Kidney epithelial cell (primary cell): ENCODE measurements at places on chromosomes 11 and 22. TPM values are rescaled to one million over a fixed set of nuclear protein-coding genes. Genes with fewer than 3 reads are reported as not detected.

The GTSE1 gene
- total RNA-seq = 3.8 and 4.5 TPM in 2 replicates

The F2 gene
- total RNA-seq = not detected in 2 replicates

The CBLIF gene
- not detected in 2 replicates for total RNA-seq

The FJX1 gene
- 36.1 and 37.2 TPM in 2 replicates for total RNA-seq

The CTSC gene
- 84.8 and 109 TPM in 2 replicates for total RNA-seq

The TRIM51 gene
- total RNA-seq = not detected in 2 replicates

The NXPE2 gene
- not detected in 2 replicates for total RNA-seq

The TRPM5 gene
- not detected in 2 replicates for total RNA-seq

The UBQLN3 gene
- not detected in 2 replicates for total RNA-seq

The ACR gene
- not detected in 2 replicates for total RNA-seq

The DAGLA gene
- total RNA-seq = 4.6 and 4.7 TPM in 2 replicates

The SNX32 gene
- total RNA-seq = 1.4 and 1.9 TPM in 2 replicates

The PIWIL4 gene
- total RNA-seq = 1.8 and 3.7 TPM in 2 replicates

DNA sequence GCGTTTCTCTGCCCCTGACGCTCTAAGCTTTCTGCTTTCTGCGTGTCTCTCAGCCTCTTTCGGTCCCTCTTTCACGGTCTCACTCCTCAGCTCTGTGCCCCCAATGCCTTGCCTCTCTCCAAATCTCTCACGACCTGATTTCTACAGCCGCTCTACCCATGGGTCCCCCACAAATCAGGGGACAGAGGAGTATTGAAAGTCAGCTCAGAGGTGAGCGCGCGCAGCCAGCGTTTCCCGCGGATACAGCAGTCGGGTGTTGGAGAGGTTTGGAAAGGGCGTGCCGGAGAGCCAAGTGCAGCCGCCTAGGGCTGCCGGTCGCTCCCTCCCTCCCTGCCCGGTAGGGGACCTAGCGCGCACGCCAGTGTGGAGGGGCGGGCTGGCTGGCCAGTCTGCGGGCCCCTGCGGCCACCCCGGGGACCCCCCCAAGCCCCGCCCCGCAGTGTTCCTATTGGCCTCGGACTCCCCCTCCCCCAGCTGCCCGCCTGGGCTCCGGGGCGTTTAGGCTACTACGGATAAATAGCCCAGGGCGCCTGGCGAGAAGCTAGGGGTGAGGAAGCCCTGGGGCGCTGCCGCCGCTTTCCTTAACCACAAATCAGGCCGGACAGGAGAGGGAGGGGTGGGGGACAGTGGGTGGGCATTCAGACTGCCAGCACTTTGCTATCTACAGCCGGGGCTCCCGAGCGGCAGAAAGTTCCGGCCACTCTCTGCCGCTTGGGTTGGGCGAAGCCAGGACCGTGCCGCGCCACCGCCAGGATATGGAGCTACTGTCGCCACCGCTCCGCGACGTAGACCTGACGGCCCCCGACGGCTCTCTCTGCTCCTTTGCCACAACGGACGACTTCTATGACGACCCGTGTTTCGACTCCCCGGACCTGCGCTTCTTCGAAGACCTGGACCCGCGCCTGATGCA, at the start of gene MYOD1:
Gene MYOD1 (plus strand): TSS at position 544 of the 910 bp plus-strand sequence. CDS start 212 bp downstream, at position 756.
- DNase-seq = no peak

DNA sequence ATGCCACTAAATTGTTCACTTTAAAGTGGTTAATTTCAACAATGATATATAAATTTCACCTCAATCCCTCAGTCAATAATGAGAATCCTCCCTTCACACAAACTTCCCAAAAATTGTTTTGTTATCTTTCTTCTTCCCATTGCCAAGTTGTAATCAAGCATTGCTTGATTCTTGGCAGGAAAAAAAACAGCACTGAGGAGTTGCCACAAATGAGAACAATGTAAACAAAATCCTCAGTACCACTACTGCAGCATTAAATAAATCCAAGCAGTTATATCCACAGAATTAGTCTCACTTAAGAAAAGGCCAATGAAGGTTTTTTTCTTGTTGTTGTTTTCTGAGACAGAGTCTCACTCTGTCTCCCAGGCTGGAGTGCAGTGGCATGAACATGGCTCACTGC, 38.2 kb downstream of the FAM168A start:
- DNase-seq = no peak

DNA sequence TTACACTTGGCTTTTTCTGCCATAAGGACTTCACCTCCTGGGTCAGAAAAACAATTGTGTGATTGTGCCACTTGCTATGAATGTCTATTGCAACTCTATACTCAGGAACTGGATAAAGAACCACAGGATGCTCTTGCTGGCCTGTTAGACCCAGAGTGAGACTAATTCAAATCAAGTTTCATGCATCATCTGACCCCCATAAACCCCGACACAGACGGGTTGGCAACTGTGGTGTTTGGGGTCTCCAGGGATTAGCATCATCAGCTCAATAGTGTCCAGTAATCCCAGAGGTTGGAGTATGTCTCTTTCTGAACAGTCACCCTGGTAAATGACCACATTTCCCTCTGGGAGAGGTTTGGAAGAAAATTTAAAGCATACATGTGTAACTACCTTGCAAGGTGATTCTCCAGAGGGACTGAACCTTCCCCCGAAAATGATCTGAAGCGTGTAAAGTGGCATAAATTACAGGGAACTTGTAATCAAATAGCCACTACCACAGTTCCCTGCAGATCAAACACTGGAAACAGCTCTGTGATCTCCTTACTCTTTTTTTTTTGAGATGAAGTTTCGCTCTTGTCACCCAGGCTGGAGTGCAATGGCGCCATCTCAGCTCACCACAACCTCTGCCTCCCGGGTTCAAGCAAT, 1097.6 kb downstream of the TBC1D22A start:
- no peak for DNase-seq

- DNase-seq = no peak
Measured at GRCh38 chr11:2694995-2695939, 4.5 kb downstream of the KCNQ1OT1 start.

DNA sequence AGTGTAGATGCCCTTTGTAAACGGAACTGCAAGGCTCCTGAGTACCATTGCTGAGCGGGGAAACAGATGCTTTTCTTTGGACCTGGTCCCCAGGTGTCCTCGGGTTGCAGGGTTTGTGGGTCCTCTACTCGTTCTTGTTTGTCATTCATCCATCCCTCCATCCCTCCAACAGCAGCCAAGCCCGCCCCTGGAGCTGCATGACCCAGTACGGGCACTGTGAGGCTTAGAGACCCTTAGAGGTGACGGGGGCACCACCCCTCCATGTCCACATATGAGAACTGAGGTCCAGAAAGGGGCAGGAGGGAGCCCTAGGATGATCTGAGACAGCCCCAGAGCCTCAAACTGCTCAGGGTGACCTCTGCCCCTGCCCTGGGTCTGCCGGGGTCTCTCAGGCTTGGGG, 45.4 kb downstream of the WNT11 start:
- no peak for DNase-seq

DNA sequence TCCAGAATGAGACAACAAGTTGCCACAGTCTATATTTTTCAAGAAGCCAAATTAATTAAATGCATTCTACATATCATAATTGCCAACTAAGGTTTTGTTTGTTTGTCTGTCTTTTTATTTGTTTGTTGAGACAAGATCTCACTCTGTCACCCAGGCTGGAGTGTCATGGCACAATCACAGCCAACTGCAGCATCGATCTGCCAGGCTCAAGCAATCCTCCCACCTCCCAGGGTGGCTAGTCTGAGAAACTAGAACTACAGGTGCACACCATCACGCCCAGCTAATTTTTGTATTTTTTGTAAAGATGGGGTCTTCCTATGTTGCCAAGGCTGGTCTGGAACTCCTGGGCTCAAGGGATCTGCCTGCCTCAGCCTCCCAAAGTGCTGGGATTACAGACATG, 140.0 kb downstream of the LRRC4C start:
- no peak for DNase-seq

- DNase-seq = no peak
Measured at GRCh38 chr11:57498540-57498939, 17.0 kb downstream of the SLC43A1 start.

- DNase-seq = no peak
Measured at GRCh38 chr11:76280151-76280881, 74.0 kb upstream of the WNT11 start.

GRCh38 chr11:64025205-64025604, 10.5 kb upstream of the FLRT1 start:
- DNase-seq = no peak

GRCh38 chr11:1864231-1864630, 11.3 kb downstream of the LSP1 start:
- DNase-seq = no peak

GRCh38 chr22:41830174-41830573, 2.7 kb upstream of the SREBF2 start:
- no peak for DNase-seq

- no peak for DNase-seq
Measured at GRCh38 chr11:132610216-132610615, 922.1 kb downstream of the OPCML start.

- DNase-seq = no peak
Measured at GRCh38 chr11:3823303-3823702, 14.9 kb downstream of the PGAP2 start.

DNA sequence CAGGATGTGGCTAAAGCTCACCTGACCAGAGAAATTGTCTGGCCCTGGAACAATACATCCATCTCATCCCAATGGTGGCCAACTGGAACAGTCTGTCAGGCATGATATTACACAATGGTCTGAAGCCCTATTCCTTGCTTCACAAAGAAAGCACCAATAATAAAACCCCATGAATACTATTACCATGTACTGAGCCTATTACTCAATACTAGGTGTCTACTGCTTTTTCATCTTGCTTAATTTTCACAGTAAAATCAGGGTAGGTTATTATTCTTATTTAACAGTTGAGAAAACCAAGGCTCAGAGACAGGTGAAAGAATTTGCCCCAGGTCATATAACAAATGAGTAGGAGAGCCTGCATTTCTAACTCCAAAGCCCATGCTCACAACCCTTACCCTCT, 68.9 kb upstream of the CAPRIN1 start:
- peak; percentile 10 for DNase-seq

DNA sequence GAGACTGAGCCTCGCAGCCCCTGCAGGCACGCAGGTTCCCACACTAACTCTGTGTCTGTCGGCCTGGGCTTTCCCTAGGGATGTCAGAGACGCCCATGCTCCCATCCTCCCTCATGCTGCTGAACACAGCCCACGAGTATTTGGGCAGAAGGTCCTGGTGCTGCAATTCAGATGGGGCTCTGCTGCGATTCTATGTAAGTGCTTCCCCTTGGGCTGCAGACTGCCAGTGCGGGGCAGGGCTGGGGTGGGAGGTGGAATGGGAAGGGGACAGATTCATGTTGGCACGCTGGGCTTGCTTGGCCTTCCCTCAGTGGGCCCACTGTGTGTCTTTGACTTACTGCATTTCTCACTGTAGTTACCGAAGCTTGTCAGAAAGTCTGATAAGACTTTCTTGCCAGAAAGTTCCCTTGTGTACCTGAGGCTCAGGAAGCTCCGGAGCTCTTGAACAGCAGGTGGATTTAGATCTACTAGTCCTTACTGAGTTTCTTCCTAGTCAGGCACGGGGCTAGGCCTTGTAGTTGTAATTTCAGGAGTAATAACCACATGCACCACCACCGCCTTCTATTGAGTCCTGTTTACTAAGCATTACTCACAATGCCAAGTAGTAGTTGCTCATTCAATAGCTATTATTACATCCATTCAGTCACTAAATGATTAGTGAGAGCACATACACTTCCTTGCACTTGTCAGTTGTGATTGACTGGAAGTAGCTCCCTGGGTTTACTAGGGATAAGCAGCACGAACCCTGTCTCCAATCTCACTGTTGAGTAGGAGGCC, 65.2 kb downstream of the CABIN1 start:
- no peak for DNase-seq

DNA sequence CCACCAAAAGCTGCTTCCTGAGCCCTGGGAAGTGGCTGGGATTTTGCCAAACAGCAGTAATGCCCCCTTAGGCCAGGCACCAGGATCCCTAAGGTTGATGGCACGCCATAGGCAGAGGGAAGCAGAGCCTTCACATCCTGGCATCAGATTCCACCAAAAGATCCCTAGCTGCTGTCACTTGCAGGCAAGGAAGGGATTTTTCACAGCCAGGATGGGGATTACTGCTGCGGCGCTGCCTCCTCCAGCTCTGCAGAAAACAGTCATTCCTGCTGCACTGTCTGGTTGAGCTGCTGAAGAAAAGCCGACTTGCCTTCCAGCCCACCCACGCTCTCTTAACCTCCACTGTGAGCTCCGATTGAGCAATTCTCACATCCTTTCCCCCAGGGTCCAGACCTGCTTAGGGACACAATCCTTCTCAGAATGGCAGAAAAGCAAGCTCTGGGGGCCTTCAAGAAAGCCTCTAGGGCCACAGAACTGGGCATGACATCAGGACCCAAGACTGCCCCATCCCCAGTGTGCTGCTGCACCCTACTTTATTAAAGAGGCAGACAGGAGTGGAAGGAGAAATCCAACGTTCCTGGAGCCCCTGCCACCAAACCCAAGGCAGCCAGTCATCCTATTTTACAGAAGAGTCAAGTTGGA, 19.9 kb downstream of the SYN3 start:
- no peak for DNase-seq
